ENCODE measurements at places on chromosomes 16 and 17.
A peak's percentile ranks its signal among the peaks of the same experiment; 100 is the strongest.

- DNase-seq, result peak; percentile 7
Observed at GRCh38 chr16:55015181-55015913, 84.7 kb downstream of the IRX5 start.

GRCh38 chr17:80998118-80998747 is 6.6 kb downstream of the CHMP6 start:
- DNase-seq, result no peak

GRCh38 chr17:2612630-2613029 is 19.2 kb downstream of the PAFAH1B1 start:
- DNase-seq, result no peak

DNA sequence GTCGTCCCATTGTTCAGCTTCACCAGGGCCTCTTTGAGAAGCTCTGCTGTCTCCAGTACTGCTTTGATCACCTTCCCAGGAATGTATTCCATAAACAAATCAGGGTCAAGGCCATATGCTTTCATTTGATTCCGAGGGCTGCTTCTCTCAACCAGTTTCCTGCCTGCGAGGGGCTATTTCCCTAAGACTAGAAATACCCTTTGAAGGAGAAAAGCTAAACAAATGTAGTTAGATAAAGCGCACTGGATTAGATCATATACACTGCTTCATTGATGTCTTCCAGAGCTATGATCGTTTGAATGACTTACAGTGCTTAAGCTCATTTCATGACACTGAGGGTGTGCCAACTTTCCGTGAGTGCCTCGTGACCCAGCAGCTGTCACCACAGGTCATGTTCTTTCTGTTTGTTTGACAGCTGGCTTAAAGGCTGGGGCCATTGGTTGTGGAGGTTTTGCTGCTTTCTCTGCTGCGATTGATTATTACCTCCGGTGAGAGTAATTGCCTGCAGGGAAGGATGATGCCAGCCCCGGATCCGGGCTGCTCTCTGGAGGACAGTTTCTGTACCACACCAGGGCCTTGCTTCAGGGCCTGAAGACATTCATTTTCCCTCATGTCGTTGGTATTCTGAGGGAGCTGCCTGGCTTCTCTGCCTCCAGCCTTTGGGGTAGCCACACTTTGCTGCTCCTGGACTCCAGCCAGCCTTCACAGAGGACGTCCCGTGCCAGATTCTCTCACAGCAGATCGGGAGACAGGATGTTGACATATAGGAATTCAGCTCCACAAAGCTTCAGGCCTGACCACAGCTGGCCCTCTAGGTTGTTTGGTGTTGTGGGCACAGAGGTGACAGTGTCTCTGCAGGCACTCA is 3.9 kb downstream of the TIMM22 start:
- peak; percentile 97 for DNase-seq

DNA sequence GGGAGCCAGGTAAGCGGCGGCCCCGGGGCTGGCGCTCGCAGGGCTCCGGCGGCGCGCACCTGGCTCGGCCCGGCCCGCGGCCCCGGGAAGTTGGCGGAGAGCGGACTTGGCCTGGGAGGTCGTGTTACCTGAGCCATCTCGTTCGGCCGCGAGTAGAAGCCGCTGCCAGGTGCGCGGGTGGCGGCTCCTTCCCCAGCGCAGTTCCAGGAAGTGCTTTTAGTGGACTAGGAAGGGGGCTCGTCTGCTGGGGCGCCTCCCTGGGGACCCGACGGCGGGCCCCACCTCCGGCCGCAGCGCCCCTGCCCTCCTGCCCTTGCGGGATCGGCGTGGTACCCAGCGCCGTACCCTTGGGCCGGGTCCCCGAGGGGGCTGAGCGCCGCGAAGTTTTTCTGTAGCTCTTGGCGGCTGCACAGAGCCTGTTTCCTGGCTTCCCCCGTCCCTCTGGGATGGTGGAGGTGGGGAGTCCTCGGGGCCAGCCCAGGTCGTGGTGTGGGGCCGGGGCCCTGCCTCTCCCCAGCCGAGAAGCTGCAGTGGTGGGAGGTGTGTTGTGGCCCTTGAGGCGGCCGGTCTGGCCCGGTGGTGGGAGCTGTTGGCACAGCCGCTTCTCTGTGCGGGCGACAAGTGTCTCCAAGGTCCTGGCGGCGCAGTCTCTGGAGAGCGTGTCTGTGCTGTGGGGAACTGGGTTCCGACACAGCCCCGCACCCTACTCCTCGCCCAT is 96.9 kb downstream of the RAB11FIP4 start:
- DNase-seq, result no peak

GRCh38 chr16:83351846-83352245 is 455.9 kb upstream of the HSBP1 start:
- peak; percentile 81 for DNase-seq

- no peak for DNase-seq
Observed at GRCh38 chr17:62676952-62677596, 49.6 kb downstream of the MRC2 start.

DNA sequence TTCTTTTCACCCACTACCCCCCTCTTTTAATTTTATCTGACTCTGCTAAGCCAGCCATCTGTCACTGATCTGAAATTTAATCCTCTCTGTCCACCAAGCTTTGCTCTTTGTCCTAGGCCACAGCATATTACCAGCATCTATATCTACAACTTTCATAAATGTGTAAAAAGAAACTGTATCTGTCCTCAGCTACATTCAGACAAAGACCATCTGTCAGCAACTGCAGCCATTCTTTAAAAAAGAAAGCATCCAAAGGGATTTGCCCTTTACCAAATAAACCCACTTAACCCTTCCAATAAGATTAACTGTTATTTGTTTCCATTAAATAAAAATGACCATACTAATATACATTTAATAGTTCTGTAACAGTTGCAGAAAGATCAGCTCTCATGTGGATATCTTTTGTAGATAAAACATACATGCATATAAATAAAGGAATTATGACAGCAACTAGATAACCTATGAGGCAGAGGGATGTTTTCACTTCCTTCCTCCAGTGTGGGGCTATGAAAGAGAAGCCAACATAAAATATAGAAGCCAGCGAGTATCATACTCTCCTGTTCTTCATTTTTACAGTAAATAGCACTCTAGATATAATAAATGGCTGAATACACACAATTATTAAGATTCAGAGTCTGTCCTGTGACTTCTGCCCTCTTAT is 602.5 kb upstream of the SALL1 start:
- no peak for DNase-seq

DNA sequence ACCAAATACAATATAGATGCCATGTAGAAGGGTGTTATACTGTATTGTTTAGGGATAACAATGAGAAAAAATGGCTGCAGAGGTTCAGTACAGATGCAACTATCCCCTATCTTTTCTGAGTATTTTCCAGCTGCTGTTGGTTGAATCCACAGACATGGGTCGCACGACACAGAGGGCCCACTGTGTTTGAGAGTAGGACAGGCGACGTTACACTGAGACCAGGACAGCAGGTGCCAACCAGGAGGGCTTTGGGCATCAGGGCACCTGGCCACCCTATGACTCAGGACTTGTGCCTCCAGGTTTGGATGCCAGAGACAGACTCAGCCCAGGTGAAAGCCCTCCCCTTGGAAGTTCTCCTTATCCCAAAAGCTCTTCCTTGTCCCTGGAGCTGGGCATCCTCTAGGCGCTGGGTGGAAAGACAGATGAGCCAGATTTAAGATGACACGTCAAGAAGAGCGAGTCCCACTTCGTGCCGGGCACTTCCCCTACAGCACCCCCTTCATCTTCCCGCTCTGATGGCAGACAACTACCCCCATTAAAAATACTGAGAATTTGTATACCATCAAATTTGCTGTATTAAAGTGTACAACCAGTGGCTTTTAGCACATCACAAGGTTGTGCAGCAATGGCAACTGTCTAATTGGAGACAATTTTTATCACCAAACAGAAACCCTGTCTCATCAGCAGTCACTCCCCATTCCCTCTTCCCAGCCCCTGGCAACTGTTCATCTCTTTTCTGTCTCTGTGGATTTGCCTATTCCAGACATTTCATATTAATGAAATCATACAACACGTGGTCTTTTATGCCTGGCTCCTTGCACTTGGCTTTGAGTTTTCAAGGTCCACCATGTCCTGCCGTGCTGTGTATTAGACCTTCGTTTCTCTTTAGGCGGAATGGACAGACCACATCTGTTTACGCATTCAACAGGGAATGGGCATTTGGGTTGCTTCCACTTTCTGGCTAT is 30.6 kb downstream of the TNFRSF13B start:
- peak; percentile 11 for DNase-seq

DNA sequence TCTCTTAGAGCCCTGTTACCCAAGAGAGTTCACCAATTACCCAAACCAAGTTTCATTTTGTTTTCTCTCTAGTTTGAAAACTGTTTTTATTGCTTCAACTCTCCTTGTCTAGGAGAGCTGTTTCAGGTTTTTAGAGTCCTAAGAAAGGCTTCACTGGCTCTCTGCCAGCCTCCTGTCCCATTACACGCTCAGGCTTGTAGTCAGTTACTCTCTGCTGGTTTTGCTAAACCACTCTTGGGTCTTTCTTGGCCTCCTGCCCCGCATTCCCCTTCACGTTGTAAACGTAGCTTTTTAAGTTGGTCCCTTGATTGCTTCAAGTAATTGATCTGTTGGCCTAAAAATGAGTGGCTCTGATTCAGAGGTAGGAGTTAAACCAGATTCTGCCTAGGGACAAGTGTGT is 529.1 kb downstream of the MAF start:
- DNase-seq, result no peak

DNA sequence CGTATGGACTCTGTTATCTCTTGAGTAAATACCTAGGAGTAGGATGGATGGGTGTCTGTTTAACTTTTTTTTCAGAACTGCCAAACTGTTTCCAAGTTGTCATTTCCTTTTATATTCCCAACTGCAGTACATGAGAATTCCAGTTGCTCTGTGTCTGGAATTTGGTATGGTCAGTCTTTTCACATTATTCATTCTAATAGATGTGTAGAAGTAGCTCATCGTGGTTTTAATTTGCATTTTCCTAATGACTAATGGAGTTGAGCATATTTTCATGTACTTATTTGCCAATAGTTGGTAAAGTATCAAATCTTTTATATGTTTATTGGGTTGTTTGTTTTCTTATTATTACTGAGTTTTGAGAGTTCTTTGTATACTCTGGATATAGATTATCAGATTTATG is 27.0 kb downstream of the MRTFB start:
- peak; percentile 65 for DNase-seq

DNA sequence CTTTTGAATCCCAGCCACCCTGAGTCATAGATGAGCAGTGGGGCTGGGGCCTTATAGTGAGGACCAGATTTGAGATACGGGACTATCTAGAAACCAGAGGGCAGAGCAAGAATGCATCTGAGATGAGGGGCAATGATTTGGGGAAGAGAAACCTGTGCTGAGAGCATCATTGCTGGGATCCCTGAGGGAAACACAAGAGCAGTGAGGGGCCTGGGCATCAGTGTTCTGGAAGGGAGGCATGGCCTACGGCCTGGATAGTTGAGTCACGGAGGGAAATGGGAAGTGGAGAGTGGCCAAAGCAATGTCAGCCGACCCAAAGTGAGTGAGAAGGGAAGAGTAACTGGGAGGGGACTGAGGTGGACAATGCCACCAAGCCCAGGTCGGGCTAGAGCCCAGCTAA is 5.2 kb downstream of the CAMTA2 start:
- DNase-seq, result peak; percentile 15

DNA sequence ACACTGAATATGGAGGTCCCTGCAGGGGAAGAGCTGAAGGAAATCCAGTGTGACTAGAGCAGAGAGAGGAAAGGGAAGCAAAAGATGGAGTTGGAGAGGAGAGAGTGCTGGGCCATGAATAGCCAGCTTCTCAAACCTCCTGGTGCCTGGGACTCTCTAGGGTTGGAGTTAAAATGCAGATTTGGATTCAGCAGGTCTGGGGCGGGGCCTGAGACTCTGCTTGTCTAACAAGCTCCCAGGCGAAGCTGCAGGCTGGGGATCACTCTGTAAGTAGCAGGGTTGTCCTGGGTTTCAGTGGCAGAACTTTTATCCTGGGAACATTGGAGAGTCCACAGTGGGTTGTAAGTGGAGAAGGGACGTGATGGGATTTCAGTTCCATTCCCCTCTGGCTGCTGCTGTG is 103.4 kb upstream of the PLCG2 start:
- no peak for DNase-seq

DNA sequence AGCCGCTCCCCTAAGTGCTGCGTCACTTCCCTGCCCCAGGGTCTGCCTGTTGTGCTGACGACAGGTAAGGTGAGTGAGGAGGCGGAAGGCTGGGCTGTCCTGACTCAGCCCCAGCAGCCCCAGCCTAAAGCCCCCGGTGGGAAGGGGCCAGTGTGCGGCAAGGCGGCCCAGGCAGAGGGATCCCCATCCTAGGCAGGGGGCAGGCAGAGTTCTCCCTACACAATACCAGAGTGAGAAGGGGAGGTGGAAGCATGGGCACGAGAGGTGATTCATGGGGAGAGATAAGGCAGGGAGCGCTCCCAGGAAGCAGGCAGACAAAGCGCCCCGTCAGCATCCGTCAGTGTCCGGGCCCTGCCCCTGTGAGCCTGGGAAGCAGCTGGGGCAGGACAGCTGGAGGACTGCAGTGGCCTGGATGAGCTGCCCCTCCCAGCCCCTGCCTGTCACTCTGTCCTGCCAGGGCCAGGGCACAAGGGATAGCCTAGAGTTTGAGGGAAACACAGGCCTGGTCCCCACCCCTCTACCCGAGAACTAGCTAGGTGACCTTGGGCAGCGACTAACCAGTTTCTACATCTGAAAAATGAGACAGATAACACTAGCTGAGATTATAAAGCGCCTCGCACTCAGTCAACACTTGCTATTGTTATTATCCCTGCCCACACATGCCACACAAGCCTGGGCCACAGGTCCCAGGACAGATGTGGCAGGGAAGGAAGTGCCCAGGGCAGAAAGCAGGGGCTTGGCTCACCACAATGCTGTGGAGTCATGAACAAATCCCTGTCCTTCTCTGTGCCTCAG is 3.8 kb downstream of the FAM83G start:
- DNase-seq, result peak; percentile 73

DNA sequence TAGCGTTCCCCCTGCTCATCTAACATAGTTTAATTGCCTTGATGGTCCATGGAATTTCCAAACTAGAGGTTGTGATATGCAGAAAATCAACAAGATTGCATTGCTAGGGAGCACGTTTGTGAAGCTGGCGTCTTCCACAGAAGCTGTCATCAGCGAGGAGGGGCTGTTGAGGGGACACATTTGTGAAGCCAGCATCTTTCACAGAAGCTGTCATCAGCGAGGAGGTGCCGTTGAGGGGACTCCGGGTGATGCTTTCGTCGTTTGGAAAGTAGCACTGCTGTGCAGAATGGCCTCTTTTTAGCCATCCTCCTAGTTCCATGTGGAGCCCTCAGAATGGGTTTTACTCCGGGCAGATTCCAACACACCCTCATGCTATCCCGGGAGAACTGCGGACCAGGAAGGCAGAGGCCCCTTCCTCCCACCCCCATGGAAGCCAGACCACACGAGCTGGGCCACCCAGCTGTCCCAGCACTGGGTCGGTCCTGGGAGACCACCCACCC is 119.6 kb upstream of the CHMP6 start:
- no peak for DNase-seq

DNA sequence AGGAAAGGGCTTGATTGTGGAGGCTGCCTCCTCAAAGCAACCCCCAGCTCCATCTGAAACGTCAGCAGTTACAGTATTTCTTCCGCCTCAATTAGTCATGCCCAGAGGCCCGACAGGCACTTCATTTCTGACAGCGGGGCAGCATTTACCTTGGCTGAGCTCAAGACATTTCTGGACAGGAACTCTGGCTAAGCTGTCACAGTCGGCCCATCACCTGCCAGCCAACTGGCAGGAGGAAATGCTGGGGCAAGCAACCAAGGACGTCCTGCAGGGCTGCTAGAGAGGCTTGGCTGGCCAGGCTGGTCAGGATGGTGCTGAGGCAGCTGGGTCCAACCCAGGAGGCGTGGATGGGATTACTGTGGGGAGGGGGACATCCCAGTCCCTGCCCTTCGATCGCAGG is 27.8 kb downstream of the PLXDC1 start:
- no peak for DNase-seq

- no peak for DNase-seq
Observed at GRCh38 chr16:1545044-1546040, 11.9 kb downstream of the TMEM204 start.
